ENCODE measurements at places on chromosomes 2 and 18. TPM values are rescaled to one million over a fixed set of nuclear protein-coding genes. Genes with fewer than 3 reads are reported as not detected.

SPP2 gene
- total RNA-seq: not detected

UCN gene
- 4.5 TPM for total RNA-seq

PIEZO2 gene
- total RNA-seq: 25.8 TPM

SPHKAP gene
- total RNA-seq: not detected

PJVK gene
- 6.5 TPM for total RNA-seq

LIMS4 gene
- total RNA-seq: 15.1 TPM

BOLL gene
- total RNA-seq: not detected

CD8B gene
- total RNA-seq: not detected

MAL gene
- total RNA-seq: not detected

ACMSD gene
- not detected for total RNA-seq

Measured in cardiac atrium fibroblast (primary cell).